Activated naive CD8-positive, alpha-beta T cell treated with anti-CD3 and anti-CD28 coated beads for 36 hours (primary cell): ENCODE measurements at places on chromosomes 2 and 18. TPM values are rescaled to one million over a fixed set of nuclear protein-coding genes. Genes with fewer than 3 reads are reported as not detected.
A peak's percentile ranks its signal among the peaks of the same experiment; 100 is the strongest.

The PAX3 gene
- not detected for total RNA-seq

GRCh38 chr2:24238158-24238557 is 63.3 kb downstream of the FAM228A start:
- DNase-seq, result no peak

DNA sequence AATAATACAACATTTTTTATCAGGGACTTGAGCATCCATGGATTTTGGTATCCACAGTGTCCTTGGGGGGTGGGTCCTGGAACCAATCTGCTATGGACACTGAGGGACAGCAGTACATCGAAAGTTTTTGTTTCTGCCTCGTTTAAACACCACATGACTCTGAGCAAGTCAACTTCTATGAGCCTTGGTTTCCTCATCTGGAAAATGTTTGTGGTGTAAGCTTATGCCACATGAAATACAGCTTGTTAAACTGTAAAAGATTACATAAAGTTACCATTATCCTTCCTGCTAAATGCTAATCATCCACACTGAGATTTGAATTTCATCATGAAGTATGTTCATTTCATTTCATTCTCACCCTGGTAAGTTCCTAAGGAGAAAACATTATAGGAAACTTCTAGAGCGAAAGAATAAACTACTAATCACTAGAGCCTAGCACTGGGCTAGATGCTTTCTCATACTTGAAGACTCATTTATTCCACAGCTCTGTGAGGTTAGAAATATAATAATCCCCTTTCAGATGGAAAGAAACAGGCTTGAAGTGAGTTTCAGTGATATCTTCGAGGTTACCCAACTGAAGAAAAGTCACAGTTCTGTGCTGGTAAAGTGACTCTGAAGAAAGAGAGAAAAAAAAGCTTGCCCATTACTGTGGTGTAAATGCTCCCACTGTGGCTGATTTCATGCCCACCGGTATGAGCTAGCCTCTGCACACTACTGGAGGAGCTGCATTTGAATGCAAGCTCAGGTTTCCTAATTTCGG is 29.2 kb downstream of the MCFD2 start:
- peak; percentile 10 for DNase-seq

DNA sequence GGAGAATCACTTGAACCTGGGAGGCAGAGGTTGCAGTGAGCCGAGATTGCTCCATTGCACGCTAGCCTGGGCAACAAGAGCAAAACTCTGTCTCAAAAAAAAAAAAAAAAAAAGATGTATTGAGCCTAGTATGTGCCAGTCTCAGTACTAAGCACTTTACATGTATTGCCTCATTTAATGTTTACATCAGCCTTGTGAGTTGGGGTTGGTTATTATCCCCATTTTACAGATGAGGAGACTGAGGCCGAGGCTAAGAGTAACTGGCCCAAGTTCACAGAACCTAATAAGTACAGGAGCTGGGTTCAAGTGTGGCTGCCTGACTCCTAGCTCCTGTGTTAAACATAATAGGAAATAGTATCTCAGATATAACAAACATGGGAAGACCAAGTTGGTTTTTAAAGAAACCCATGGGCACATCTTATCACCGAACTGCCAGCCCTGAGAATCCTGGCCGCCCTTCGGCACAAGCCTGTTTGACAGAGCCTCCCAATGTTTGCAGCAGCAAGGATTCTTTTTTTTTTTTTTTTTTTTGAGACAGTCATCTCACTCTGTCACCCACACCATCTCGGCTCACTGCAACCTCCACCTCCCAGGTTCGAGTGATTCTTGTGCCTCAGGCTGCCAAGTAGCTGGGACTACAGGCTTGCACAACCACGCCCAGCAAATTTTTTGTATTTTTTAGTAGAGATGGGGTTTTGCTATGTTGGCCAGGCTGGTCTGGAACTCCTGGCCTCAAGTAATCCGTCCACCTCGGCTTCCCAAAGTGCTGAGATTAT is 24.2 kb upstream of the GMPPA start:
- no peak for DNase-seq

GRCh38 chr2:208062113-208062512 is 36.8 kb upstream of the PLEKHM3 start:
- DNase-seq, result no peak

GRCh38 chr2:216385478-216385877 is 13.2 kb upstream of the MARCHF4 start:
- DNase-seq, result no peak

GRCh38 chr2:1162768-1163584 is 212.3 kb downstream of the SNTG2 start:
- DNase-seq, result peak; percentile 49

DNA sequence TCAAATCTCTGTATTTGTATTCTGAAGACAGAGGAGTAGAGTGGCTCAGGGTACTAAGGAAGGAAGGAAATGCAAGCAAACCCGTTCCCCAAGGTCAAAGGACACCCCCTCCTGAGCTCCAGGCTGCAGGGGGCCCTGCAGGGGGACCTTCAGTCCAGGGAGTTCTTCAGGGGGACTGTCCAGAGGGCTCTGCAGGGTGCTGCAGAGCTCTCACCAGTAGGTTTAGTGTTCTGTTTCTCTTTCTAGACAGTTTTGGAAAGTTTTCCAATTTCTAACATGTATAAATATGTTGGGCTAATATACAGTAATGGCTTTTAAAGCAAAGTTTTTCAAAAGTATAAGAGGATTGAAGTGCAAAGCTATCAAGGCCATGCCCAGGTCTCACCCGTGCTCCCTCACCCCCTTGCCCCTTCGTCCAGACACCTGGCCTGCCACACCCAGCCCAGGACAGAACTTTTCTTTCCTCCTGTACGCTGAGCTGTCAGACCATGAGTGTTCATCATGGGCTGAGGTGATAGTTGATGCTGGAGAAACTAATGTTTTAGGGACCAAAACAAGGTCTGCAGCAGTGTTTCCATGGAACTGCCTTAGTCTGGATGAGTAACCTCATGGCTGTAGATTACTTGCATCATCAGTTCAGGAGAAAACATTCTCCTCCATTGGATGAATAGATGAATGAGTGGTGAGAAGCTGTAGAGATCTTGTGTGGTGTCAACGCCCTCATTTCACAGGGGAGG is 134.2 kb downstream of the GLI2 start:
- DNase-seq, result no peak

- DNase-seq, result no peak
Observed at GRCh38 chr18:8175501-8176061, 433.7 kb upstream of the RAB12 start.

DNA sequence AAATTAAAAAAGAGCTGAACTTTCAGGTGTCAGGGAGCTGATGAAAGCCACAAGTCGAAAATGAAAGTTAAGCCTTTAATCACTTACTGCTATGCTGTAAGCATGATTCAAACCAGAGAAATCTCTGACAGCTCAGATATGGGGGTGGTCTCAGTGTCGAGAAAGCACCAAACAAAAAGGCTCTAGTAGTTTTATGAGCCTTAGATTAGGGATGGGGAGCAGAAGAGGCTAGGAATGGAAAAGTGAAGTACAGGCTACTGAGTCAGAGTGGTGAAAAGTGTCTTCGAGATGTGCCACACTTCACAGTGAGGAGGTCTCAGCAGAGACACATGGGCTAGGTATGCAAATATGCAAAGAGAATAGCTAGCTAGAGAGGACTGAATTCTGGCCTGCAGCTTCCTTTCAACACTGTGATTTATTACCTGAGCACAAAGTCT is 482.2 kb downstream of the SPAG16 start:
- no peak for DNase-seq

The GREB1 gene
- total RNA-seq, result 0.52 TPM

DNA sequence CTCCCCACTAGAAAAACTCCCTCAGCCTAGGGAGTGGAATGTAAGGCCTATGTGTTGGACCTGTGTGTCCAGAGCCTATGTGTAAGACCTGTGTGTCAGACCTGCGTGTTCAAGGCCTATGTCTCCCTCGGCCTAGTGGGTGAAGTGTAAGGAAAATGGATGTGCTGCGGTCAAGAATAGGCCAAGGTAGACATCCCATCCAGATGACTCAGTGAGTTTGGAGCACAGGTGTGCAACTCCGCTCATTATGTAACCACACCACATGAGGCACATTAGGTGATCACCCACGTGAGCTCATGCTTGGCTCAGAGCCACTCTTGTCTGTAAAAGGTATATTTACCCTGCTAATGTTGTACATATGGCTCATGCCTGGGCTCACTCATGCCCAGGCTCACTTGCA is 565.3 kb upstream of the CRIM1 start:
- DNase-seq, result no peak

DNA sequence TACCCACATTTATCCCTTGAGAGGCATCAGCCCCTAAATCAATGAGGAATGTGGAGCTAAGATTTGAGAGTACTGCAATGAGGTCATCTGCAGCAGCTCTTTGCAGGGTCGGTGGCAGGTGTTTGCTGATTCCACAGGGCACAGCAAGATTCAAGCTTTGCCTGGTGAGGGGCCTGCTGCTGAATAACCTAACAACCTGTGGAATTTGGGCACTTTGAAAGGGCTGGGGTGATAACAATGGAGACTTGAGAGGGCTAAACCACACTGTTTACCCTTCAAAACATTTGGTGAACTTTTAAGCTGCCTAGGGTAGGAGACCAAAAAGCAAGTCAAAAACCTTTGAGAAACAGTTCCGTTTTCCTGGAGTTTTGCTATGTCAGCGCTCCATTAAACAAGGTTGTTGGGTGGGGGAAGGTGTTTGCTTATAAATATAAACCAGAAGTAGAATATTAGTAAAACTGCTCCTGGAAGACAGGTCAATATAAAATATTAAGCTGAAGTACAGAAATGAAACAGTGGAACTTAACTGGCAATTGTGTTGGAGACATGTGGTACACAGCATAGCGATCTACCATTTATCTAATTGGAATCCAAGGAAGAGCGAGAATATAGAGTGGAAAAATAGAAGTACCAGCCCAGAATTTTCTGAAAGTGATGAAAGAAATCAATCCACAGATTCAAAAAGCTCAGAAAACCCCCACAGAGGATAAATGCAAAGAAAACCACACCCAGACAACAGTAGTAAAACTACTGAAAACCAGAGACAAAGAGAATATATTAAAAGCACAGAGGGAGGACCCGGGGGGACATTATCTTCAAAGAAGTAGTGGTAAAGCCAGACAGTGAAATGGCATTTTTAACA is 15.7 kb downstream of the COPS8 start:
- DNase-seq, result no peak

The PFN4 gene
- 0.26 TPM for total RNA-seq

The ZSWIM2 gene
- total RNA-seq, result not detected

DNA sequence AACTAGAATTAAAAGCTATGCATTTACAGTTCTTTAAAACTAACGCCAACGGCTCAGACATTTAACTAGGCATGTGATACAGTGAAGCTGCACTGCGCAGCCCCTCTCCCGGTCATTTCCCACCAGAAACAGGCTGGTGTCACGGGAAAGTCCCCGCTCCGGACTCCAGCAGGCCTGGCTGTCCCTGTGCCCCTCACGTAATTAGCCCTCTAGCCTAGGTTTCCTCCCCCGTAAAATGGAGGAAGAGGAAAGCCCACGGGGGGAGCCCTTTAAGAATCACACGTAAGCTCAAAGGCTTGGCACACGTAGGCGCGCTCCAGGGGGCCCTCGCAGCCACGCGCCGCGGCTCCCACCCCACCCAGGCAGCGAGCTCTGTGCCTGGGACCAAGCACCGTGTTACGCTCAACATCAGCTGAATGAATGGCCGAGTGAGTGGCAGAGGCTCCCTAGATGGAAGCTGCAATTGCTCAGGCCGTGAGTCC is 48.0 kb downstream of the KCNIP3 start:
- DNase-seq, result no peak

GRCh38 chr2:3316456-3317276 is 61.0 kb downstream of the EIPR1 start:
- no peak for DNase-seq

GRCh38 chr18:22567794-22568193 is 150.1 kb upstream of the CTAGE1 start:
- DNase-seq, result no peak

DNA sequence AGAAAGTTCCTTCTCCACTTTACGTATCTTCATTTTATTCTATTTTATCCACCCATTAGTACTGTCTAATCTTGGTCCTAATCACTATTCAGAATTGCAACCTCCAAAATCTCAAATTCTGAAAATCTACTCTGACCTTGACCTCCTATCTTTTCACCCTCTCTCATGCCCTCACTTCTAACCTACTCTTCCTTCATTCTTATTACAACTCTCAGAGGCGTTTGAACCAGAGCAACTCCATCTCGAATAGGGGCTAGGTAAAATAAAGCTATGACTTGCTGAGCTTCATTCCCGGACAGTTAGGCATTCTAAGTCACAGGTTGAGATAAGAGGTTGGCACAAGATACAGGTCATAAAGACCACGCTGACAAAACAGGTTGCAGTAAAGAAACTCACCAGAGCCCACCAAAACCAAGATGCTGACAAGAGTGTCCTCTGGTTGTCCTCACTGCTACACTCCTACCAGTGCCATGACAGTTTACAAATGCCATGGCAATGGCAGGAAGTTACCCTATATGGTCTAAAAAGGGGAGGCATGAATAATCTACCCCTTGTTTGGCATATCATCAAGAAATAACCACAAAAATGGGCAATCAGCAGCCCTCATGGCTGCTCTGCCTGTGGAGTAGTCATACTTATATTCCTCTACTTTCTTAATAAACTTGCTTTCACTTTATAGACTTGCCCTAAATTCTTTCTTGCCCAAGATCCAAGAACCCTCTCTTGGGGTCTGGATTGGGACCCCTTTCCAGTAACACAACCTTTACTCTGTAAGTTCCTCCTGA is 11.4 kb downstream of the CCDC88A start:
- no peak for DNase-seq

DNA sequence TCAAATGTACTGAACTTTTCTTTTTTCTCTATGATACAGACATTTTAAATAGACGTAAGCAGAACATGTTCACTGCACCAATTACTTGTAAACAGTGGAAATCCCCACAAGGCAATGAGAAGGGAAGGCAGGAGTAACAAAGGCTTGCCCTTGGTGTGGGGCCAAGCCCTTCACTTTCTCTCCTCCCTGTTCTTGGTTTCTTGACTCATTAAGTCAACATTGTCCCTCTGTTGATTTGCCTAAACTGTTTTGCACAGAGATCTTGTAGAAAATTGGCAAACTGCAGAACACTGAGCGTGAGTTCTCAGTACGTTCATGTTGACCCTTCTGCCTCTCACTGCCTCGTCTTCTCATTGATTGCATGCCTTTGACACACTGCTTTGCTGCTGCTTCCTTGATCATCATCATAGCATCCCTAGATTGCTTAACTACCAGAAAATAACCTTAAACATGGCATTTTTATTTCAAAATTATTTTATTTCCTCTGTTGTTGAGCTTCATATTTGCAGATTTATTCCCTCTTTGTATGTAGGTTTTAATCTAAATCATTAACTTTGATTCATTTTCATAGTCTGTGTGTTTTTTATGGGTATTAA is 257.7 kb downstream of the PTGR3 start:
- DNase-seq, result no peak

GRCh38 chr2:158745866-158746382 is 49.2 kb upstream of the DAPL1 start:
- DNase-seq, result no peak

The SULT1C4 gene
- total RNA-seq, result not detected

DNA sequence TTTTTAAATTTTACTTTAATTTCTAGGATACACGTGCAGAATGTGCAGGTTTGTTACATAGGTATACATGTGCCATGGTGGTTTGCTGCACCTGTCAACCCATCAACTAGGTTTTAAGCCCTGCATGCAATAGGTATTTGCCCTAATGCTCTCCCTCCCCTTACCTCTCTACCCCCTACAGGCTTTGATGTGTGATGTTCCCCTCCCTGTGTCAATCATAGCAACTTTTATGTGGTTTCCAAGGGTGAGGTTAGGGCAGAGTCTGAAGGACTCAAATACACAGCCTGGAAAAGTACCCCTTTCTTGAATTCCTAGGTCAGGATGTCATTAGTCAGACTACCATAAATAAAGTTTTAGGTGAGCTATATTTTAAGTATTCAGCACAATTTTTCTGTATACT is 31.1 kb upstream of the MYT1L start:
- DNase-seq, result no peak
